Stimulated activated CD8-positive, alpha-beta memory T cell treated with anti-CD3 and anti-CD28 coated beads, Interleukin-4, amount 100 ng/mL, for 1 hour (primary cell): ENCODE measurements at places on chromosomes 5 and 9.

- no peak for DNase-seq
These were observed 1554.1 kb downstream of the EFNA5 start for GRCh38 chr5:106116682-106117081.

- no peak for DNase-seq
These were observed 61.1 kb downstream of the LMNB1 start for GRCh38 chr5:126837906-126838539.

GRCh38 chr9:1005043-1005667 is 28.7 kb downstream of the DMRT3 start:
- DNase-seq, result no peak

- DNase-seq, result no peak
These were observed 4.6 kb downstream of the NRG2 start for GRCh38 chr5:140038373-140038957.

DNA sequence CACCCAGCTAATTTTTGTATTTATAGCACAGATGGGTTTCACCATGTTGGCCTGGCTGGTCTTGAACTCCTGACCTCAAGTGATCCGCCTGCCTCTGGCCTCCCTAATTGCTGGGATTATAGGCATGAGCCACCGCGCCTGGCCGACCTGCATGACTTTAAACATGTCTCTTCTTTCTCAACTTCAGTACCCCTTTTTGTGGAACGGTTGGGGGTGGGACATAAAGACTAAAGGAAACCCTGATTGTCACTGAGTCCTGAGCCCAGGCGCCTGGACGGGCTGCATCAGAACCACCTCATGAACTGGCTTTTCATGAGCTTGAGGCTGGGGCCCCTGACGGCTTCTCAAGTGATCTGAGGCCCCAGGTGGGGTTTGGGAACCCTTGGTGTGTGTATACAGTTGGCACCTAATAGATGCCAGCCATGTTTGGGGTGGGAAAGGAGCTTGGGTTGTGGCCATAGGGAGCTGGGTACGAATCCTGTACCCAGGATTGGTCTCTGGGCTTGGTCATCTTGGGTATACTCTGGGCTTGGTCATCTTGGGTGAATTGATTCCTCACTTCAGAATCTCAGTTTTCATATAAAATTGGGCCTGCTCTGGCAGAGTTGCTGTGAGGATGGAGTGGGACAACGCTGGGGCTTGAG is 2.2 kb downstream of the GRK6 start:
- DNase-seq, result no peak

GRCh38 chr5:78602400-78602799 is 46.2 kb downstream of the LHFPL2 start:
- DNase-seq, result no peak

- no peak for DNase-seq
These were observed 220.7 kb upstream of the MSX2 start for GRCh38 chr5:174503461-174504265.

- DNase-seq, result no peak
These were observed 947.8 kb downstream of the NR2F1-AS1 start for GRCh38 chr5:92633176-92633575.

DNA sequence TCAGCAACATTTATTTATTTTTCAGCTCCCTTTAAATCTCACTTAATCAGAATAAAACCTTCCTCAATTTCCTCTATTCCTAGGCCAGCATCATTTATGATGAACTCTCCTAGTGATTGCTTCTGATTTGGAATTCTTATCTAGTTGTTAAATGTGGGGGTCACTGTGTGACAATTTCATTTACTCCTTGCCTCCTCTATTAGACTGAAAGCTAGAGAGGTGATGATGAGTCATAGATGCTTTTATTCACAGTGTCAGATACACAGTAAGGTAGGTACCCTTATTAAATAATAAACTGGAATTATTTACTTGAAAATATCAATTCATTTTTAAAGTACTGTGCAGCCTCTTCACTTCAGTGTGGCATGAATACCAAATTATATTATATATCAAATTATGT is 960.6 kb downstream of the MAT2B start:
- no peak for DNase-seq

DNA sequence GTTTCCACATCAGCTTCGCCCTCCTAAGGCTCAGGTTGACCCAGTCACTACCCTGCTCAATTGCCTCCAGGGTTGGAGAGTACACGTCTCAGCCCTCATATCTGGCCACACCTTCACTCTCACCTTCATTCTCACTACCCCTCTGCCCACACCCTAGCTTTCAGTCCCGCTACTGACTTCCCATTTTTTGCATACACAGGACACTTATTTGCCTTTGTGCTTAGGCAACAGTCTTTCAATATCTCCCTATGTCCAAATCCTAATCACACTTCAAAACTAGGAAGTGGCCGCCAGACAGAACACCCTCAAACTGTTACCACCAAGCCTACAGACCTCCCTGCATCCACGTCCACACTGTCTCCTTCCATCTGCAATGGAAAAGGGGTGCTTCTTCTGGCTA is 10.9 kb downstream of the MCTP1 start:
- DNase-seq, result no peak

- DNase-seq, result no peak
These were observed 52.6 kb downstream of the ADAMTS16 start for GRCh38 chr5:5192681-5193080.

GRCh38 chr9:6566409-6567139 is 79.0 kb downstream of the GLDC start:
- DNase-seq, result no peak

GRCh38 chr5:1437876-1438559 is 7.2 kb downstream of the SLC6A3 start:
- DNase-seq, result no peak

- no peak for DNase-seq
These were observed 2.7 kb upstream of the CNTFR start for GRCh38 chr9:34591917-34592866.

- no peak for DNase-seq
These were observed 452.9 kb downstream of the CSNK1G3 start for GRCh38 chr5:123964884-123965283.

DNA sequence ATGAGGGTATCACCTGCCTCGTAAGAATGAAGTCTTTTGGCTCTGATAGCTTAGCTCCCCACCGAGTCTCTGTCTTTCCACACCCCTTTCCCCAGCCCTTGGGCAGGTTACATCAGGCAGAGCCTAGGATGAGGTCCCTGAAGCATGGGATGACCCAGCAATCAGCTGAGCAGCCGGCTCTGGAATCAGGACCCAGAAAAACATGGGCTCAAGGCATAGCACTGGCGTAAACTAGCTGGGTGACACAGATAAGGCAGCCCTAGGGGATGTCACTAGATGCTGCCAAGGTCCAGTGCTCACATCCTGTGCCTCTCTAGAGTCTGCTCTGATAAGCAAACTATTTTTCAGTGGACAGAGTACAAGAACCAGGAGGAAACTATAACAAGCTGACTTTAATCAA is 26.6 kb downstream of the IDNK start:
- no peak for DNase-seq
